ENCODE measurements at places on chromosomes 4 and X.

GRCh38 chr4:74039315-74039763, 850 bp upstream of the CXCL3 start:
- no peaks in the 10 kb centered on the region for H3K4me1 ChIP-seq
- DNase-seq = no peak
- no peaks in the 10 kb centered on the region for H3K36me3 ChIP-seq

GRCh38 chrX:19725641-19726040, 161.8 kb downstream of the SH3KBP1 start:
- no peak for DNase-seq
- H3K4me1 ChIP-seq = peaks cover 32% of the 10 kb centered on the region
- H3K36me3 ChIP-seq = no peaks in the 10 kb centered on the region
- H3K27me3 ChIP-seq = no peaks in the 10 kb centered on the region
- no peak overlapping the region for H3K4me3 ChIP-seq

DNA sequence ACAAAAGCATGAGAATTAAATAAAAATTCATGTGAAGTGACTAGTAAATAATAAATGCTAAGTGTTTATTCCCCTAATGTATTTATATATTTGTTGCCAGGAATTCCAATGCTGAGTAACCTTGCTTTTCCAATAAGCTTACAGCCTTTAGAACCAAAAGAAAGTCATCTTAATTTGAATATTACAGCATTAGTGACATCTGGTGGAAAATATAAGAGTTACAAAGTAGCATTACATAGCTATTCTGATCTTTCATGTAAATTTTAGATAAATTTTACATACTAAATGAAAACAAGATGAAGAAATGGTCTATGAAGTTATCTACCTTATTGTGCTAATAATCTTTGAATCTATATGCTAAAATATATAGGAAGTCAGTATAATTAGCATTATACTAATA, 10.4 kb downstream of the MAD2L1 start:
- no peak overlapping the region for H3K27ac ChIP-seq
- H3K27me3 ChIP-seq = no peaks in the 10 kb centered on the region
- H3K4me1 ChIP-seq = no peaks in the 10 kb centered on the region
- H3K36me3 ChIP-seq = no peaks in the 10 kb centered on the region
- H3K4me3 ChIP-seq = no peak overlapping the region
- no peak for DNase-seq

GRCh38 chr4:58833126-58833525, 1722.9 kb upstream of the IGFBP7 start:
- no peaks in the 10 kb centered on the region for H3K4me1 ChIP-seq
- no peaks in the 10 kb centered on the region for H3K36me3 ChIP-seq
- no peak overlapping the region for H3K27ac ChIP-seq
- DNase-seq = no peak
- H3K27me3 ChIP-seq = no peaks in the 10 kb centered on the region

DNA sequence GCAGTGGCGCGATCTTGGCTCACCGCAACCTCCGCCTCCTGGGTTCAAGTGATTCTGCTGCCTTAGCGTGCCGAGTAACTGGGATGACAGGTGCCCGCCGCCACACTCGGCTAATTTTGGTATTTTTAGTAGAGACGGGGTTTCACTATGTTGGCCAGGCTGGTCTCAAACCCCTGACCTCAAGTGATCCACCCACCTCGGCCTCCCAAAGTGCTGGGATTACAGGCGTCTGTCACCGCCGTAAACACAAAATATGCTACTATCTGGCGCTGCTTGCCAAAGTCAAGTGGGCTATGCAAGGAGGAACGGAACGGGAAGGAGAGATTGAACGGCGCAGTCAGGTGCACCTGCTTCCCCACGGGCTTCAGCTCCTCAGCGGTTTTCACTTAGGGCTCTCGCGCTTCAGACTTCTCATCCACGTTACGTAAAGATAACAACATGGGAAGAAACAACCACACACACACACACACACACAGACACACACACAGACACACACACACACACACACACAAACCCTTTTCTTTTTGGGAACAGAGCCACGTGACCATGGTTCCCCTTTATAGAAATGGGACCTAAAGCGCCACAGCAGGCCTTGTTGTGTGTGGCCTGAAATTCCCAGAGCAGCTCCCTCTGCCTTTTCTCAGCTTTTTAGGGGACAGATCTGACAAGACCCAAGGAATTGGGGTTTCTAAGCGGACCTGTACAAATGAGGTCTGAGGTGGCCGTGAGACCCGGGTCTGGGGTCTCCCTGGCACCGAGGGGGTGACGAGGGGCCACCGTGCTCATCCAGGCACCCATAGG, 1.5 kb downstream of the P2RY8 start:
- H3K4me1 ChIP-seq = peaks cover 22% of the 10 kb centered on the region
- peak overlapping the region; percentile 88 for H3K27ac ChIP-seq
- H3K27me3 ChIP-seq = no peaks in the 10 kb centered on the region
- peak; percentile 29 for DNase-seq
- H3K4me3 ChIP-seq = peak overlapping the region; percentile 81

All from naive thymus-derived CD4-positive, alpha-beta T cell (primary cell).